Naive thymus-derived CD8-positive, alpha-beta T cell (primary cell): ENCODE measurements at places on chromosomes 16 and 17.

DNA sequence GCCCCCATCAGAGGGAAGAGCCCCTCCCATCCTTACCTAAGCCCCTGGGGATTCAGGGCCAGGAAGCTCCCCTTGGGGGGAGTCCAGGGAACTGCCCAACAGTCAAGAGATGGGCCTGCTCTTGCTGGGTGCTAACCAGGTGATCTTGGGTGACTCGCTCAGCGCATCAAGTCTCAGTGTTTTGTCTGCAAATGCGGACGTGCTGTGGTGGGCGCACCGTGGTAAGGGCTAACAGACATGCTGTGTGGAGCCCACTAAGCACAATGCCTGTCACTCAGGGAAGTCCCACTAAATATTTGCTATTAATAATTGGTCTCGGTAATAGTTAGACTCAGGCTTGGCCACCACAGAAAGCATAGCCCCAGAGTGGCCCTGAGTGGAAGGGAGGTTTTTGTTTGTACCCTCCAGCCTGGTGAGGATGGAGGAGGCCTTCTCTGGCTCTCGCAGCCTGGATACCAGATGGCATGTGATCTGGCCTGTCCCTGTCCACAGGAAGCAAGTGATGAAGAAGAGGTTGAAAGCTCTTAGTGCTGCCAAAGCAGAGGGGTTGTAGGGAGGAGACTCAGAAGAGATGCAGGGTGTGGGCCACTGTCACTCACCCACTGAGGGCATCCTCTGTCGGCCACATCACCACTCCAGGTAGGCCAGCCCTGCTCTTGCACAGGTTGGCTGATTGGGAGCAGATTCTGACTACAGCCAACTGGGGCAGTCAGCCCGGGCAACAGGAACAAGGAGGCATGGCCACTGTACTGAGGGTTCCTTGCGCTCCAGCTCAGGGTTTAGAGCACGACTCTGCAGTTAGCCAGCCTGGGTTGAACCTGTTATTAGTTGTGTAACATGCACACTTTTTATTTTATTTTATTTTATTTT is 69.8 kb upstream of the KSR1 start:
- DNase-seq, result no peak

DNA sequence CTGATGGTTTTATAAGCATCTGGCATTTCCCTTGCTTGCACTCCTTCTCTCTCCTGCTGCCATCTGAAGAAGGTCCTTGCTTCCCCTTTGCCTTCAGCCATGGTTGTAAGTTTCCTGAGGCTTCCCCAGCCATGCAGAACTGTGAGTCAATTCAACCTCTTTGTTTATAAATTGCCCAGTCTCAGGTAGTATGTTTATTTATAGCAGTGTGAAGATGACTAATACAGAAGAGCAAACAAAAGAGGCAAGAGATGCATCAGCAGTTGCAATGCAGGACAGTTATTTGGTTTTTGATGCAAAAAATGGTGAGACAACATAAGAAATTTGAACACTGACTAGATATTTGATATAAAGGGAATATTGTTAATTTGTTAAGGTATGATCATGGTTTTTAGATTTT is 16.8 kb downstream of the TMEM100 start:
- DNase-seq, result no peak

DNA sequence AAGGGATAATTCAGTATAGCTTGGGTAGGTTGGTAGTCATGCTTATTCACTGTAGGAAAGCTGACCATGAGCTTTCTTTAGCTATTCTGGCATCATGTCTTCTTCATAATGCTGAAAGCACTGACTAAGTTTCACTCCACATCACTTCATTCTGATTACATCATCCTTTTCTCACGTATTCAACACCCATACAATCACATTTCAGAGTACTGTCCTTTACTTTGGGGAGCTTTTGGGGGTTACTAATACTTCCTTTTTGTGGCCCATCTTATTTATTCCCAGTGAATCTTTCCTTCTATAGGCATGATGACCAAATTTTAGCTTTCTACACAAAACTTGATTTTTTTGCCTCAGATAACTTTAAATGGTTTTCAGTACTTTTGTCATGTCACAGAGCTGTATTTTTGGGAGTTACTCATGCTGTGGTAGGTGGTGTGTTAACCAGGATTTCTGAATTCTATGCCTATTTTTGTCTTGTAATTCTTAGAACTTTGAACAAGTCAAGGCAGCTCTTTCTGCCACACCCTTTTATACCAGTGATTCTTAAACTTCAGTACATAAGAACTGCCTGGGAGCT is 23.5 kb downstream of the TADA2A start:
- DNase-seq, result no peak

GRCh38 chr17:42543190-42544079 is 7.4 kb downstream of the NAGLU start:
- no peak for DNase-seq

DNA sequence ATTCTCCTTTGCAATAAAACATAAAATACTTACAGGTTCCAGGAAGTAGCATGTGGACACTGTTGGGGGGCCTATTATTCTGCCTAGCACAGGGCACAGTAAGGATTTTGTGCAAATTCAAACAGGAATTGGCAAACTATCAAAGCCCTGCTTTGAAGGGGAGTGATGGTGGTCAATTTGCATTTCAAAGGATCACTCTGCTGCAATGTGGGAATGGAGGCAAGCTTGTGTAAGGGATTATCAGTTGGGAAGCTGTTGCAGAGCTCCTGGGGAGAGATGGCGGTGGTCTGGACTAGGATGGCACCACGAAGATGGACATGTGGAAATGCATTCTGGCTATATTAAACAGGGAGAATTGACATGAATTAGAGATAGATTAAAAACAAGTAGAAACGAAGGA is 990.7 kb upstream of the RBFOX1 start:
- no peak for DNase-seq

- DNase-seq, result no peak
These were observed 29.2 kb downstream of the TTLL6 start for GRCh38 chr17:48787828-48788227.

- DNase-seq, result no peak
These were observed 12.2 kb downstream of the PLK1 start for GRCh38 chr16:23690771-23691482.
